ENCODE measurements at places on chromosomes 4 and X.
A peak's percentile ranks its signal among the peaks of the same experiment; 100 is the strongest.

DNA sequence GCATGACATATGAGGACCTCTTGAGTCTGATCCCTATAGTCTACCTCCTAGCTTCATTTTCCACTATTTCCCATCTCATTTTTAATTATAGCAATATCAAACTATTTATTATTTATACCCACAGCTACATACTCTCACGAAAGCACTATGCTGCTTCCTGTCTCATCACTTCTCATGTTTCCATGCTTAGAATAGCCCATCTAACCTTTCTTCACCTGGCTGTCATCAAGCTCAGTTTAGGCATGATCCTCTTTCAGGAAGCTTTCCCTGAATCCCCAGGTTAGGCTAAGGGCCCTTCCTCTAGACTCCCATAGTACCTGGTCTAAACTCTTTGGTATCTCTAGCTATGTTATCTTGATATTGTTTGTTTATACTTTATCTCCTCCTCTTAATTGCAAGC, 137.8 kb downstream of the TBC1D19 start:
- no peak for DNase-seq

- no peak for DNase-seq
These were observed 1.4 kb downstream of the CXXC4 start for GRCh38 chr4:104493081-104493831.

DNA sequence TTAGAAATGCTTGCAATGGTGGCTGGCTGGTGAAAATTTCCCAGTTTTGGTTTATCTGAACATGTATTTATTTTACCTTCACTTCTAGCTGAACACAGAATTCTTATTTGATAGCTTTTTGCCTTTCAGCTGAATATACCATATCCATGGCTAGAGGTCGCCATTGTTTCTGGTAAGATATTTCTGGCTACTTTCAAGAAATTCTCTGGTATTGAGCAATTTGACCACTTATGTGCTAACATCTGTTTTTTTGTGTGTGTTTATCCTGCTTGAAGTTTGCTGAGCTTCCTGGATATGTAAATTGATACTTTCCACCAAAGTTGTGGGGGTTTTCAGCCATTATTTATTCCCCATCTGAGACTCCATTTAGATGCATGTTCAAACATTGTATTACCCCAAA, 75.4 kb downstream of the FBXW7 start:
- peak; percentile 62 for DNase-seq

GRCh38 chr4:53763813-53764597, 172.7 kb upstream of the LNX1 start:
- DNase-seq = peak; percentile 89

- no peak for DNase-seq
These were observed 19.0 kb upstream of the MRPL1 start for GRCh38 chr4:77843628-77844027.
